GM12878 (cell line): ENCODE measurements at places on chromosomes 16 and 17. TPM values are rescaled to one million over a fixed set of nuclear protein-coding genes. Genes with fewer than 3 reads are reported as not detected.

- no peak for DNase-seq
These were observed 873.5 kb upstream of the EEF2KMT start for GRCh38 chr16:5971106-5971505.

- DNase-seq = no peak
These were observed 19.2 kb downstream of the DCUN1D3 start for GRCh38 chr16:20880867-20881502.

- peak; percentile 70 for DNase-seq
These were observed 598 bp downstream of the INPP5K start for GRCh38 chr17:1515640-1516387.

The TRIM16 gene
- 9.1 and 11.9 TPM in 2 replicates for total RNA-seq

- no peak for DNase-seq
These were observed 1034.5 kb upstream of the EEF2KMT start for GRCh38 chr16:6132121-6132520.

DNA sequence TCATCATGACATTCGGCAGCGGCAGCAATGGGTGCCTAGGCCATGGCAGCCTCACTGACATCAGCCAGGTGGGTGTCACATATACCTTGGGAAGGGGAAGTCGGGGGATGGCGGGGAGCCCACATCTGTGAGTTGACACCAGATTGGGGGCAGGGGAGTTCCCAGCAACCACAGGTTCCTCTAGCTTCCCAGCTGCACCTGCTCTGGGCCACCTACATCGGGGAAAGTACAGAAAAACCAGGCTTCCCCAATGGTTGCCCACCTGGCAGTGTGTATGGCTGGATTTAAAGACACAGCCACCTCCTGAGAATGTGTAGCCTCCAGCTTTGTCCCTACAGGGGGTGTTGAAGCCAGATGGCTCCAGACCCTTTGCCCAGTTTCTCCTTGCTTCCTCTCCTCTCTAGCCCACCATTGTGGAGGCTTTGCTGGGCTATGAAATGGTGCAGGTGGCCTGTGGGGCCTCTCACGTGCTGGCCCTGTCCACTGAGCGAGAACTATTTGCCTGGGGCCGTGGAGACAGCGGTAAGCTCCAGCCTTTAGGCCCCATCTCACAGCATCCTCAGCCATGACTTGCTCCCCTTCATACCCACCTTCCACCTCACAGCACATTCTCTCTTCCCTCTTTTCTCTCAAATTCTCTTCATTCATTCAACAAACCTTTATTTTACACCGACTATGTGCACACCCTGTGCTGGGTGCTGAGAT is 5.0 kb upstream of the TRAF4 start:
- DNase-seq = peak; percentile 72

DNA sequence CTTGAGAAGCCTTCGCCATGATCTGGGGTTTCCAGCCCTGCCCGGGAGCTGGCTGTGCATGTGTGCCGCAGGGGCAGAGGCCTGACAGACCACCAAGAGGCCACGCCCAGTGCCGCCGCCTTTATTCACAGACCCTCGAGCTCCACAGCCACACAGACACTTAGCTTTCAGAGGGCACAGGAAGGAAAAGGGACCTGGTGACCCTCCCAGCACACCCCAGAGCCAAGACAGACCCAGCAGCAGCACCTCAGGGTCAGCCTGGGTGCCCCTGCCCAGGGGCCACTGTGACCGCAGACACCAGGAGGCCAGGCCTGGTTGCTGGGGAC is 10.8 kb downstream of the MCRIP1 start:
- no peak for DNase-seq

The USP6 gene
- total RNA-seq = 0.03 and 0.13 TPM in 2 replicates

- no peak for DNase-seq
These were observed 4.5 kb upstream of the GALK1 start for GRCh38 chr17:75769536-75769935.
